ENCODE measurements at places on chromosomes 12 and 14.

DNA sequence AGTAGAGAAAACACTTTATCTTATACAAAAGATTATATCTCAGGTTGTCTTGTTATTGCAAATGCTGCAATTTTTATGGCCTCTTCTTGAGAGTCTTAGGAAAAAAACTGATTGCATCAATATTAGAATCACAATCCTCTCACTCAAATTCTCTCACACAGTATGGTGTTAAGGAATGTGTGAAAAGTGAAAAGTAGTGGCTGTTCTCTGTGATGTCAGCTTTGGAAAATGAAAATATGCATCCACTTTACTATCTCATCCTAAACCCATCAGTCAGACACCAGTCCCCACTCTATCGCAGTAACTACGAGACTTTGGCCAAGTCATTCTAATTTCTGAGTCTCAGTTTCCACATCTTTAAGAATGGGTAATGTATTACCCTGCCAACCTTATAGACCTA is 32.6 kb upstream of the NTF3 start:
- no peak for DNase-seq

DNA sequence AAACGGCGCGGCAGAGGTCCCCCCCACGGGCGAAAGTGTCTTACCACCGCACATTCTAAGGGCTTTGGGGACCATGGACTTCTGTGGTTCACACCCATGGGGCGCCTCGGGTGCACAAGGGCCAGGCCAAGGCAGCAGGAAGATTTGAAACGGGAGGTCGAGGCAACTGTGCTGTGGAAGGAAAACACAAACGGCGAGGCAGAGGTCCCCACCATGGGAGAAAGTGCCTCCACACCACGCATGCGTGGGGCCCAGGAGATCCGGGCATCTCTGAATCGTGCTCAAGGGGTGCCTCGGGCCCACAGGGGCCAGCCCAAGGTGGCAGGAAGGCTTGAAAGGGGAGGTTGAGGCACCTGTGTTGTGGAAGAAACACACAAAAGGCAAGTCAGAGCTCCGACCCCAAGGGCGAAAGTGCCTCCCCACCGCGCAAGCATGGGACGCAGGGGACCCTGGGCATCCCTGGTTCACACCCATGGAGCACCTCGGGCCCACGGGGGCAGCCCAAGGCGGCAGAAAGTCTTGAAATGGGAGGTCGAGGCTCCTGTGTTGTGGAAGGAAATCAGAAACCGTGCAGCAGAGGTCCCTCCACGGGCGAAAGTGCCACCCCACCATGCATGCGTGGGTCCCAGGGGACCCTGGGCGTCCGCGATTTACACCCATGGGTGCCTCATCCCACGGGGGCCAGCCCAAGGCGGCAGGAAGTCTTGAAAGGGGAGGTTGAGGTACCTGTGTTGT is 371.0 kb downstream of the ALG10 start:
- DNase-seq, result no peak

GRCh38 chr12:66143868-66144267 is 13.3 kb upstream of the LLPH start:
- DNase-seq, result no peak

GRCh38 chr14:36659010-36659821 is 2.4 kb upstream of the PAX9 start:
- no peak for DNase-seq

- no peak for DNase-seq
Measured at GRCh38 chr12:131574395-131574771, 136.5 kb upstream of the SFSWAP start.

DNA sequence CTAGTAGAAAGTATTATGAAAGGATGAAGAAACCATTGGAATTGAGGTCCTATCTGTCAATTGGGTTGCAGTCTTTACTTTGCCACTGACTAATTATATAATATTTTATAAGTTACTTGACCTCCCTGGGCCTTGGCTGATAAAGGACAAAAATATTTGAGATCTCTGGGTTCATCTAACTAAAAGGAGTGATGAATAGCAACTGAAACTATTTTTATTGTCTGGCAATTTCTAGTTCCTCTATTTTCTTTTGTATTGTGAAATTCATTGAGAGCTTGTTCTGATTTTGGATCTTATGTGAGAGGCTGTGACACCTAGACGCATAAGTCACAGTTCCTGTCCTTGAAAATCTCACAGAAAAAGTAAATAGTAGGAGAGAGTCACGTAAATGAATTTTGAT is 415.7 kb upstream of the ATP2B1 start:
- DNase-seq, result no peak

Data from SK-N-DZ (cell line).